Activated CD8-positive, alpha-beta memory T cell treated with anti-CD3 and anti-CD28 coated beads for 4 hours (primary cell): ENCODE measurements at places on chromosomes 12 and 14.

GRCh38 chr14:103856105-103856504 lies 8.7 kb upstream of the PPP1R13B start:
- no peak for DNase-seq

- DNase-seq: peak; percentile 58
Observed at GRCh38 chr12:120710031-120710804, at the start of gene UNC119B. TSS of gene UNC119B (plus strand) at chr12:120710458. CDS start at chr12:120710475, 17 bp downstream.

DNA sequence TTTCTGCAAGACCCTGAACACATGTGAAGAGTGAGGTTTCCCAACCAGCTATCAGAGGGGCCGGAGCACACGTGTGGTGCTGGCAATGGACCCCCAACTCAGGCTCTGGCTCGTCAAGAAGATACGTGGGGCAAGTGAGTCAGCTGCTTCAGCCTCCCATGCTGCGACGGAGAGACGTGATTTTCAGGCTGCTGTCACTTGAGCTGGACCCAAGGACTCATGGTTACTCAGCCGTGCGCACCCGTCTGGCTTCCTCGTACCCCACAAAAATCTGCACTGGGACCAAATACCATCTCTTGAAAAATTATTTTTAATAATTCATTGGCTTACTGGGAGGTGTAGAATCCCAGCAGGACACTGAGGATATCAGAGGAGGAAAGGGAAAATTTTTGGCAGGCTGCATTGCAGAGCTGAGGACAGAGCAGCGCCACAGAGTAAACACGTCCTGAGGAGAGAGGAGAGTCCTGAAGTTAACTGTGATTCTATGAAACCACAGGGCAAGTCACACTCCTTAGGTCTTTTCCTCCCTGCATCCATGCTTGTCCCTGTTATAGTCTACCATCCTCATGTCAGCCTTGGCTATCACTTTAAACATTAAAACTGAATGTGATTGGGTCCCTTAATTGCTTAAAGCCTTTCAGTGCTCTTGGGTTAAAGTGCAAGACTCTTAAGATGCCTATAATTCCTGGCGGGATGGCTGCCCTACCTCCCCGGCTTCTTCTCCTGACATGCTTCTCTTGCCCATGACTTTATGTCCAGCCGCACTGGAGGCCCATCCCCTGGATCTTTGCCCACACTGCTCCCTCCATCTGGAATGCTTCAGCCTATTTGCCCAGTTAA lies 95.3 kb upstream of the SLC35F4 start:
- DNase-seq: no peak

- DNase-seq: no peak
Observed at GRCh38 chr14:36845356-36846012, 183.8 kb downstream of the PAX9 start.

DNA sequence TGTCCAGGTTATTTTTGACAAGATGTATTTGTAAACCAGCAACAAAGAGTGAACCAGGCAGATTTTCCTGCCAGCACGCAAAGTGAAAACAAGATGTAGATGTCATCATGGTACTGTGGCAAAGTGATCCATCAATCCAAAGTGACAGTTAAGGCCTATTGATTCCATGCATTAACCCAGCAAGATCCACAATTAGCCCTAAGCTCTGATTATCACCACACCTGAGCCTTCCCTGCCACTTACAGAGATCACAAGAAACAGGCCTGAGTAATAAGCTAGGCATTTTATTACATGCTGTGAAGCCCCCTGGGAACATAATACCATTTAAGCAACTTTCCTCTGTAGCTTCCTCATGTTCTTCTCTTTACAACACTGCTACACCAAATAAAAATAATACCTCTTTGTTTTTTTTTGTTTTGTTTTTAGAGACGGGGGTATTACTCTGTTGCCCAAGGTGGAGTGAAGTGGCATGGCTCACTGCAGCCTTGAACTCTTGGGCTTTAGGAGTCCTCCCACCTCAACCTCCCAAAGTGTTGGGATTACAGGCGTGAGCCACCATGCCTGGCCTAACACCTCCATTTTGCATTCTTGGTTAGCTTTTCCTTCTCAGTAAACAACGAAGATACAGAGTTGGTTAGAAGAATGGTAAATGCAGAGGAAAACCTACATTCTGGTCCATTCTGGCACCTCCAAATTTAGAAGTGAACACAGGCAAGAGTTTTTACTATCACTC lies 85.5 kb downstream of the STON2 start:
- no peak for DNase-seq
